HL-60 (cell line): ENCODE measurements at places on chromosomes 5 and 9.

DNA sequence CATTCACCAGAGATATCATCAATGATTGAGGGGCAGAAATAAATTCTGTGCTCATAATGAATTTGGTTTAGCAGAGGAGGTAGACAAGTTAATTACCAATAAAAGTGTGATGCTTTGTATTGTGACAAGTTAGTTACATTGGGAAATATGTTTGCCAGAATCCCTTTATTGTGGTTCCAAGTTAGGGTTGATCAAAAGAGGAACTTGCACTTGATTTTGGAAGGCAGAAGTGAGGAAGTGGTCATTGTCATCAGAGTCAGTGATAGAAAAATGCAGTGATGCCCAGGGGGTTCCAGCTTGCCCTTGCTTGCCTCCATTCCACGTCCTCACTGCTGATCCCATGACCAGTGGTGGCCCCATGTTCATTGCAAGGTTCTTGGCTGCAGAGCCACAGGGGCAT, 69.7 kb downstream of the SVEP1 start:
- DNase-seq = peak; percentile 25

GRCh38 chr5:127254729-127255284, 35.8 kb upstream of the MEGF10 start:
- DNase-seq = no peak

- DNase-seq = no peak
Measured at GRCh38 chr5:136396886-136397285, 31.5 kb upstream of the TRPC7 start.

GRCh38 chr5:74196233-74196632, 444.3 kb downstream of the ENC1 start:
- DNase-seq = no peak

DNA sequence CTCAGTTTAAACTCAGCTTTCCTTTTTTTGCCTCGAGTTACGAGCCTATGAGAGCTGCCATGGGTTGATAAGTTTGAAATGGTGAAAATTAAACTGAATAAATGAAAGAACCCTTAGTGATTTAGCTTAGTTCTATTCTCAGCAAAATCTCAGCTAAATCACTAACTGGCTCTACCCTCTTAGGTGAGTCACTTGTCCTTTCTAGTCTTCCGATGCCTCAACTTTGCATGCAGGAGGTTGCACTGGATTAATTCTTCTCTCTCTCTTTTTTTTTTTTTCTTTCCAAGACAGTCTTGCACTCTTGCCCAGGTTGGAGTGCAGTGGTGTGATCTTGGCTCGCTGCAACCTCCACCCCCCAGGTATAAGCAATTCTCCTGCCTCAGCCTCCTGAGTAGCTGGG, 83.9 kb downstream of the PAPPA start:
- DNase-seq = no peak
